ENCODE measurements at places on chromosomes 6 and 20. TPM values are rescaled to one million over a fixed set of nuclear protein-coding genes. Genes with fewer than 3 reads are reported as not detected.

DNA sequence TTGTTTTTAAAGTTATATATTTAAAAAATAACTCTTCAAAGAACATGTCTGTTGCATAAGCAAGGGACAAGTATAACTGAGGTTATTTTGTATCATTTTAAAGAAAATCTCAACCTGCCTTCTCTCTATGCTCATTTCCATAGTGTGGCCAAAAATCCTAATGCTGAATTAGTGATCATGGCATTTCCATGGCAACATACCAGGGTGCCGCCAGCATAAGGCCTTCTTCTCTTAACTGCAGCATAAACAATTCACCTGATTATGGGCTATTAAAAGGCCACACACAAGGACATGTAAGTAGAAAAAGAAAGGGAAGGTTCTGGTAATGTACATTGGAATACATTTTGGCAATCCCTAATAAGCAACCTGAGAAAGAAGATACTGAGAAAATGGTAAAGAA lies 95.1 kb upstream of the RNF217 start:
- no peak for DNase-seq

The SCAF8 gene
- 11.7 TPM for polyA plus RNA-seq

The SYCP2L gene
- not detected for polyA plus RNA-seq

The TSHZ2 gene
- not detected for polyA plus RNA-seq

DNA sequence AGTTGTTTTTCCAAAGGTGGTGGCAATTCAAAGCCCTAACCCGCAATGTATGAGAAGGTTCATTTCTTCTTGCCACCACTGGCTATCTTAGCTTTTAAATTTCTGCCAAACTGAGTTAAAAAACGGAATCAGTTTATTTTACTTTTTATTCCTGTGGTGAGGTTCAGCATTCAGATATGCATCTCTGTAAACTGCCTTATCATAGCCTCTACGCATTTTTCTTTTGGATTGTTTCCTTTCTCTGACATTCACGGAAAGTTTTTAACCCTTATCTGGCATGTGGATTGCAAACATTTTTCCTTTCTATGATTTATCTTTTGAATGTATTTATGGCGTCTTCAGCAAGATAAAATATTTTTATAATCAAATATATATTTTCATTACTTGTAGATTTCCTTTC lies 37.7 kb downstream of the AK9 start:
- peak; percentile 36 for DNase-seq

The HUS1B gene
- 0.33 TPM for polyA plus RNA-seq

- no peak for DNase-seq
Observed at GRCh38 chr6:162833776-162834175, 106.0 kb downstream of the PACRG start.

DNA sequence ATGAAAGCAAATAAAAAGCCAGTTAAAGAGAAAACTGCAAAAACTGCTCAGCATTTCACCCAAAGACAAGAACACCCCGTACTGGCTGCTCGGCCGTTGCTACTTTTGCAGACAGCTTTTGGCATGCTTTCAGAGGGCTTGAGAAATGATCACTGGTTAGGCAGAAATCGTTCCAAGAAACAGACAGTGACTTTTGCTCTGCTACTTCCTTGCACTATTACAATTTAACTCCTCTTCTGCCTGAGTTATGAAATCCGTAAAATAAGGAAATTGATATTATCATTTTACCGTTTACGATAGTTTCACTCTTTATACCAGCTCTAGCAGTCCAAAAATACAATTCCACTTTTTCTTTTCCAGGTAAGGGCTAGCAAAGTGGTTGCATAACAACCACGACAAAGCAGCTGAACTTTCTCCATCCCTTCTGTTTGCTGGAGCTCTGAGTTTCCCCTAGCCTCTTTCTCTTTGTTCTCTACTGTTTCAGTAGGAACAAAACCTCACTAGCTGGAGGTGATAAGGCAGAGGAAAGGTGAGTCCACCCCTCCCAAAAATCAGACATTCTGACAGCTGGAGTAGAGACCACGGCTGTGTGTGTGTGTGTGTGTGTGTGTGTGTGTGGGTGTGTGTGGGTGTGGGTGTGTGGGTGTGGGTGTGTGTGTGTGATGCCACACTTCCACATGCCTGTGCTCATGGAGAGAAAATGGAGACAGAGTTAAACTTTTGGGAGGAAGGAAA lies 191.8 kb upstream of the RREB1 start:
- peak; percentile 8 for DNase-seq

GRCh38 chr6:42279144-42279781 lies 61.6 kb upstream of the MRPS10 start:
- no peak for DNase-seq

Measured in endothelial cell of umbilical vein (primary cell).